ENCODE measurements at places on chromosomes 1 and 21. TPM values are rescaled to one million over a fixed set of nuclear protein-coding genes. Genes with fewer than 3 reads are reported as not detected.

GRCh38 chr1:38201431-38201830 is 154.8 kb upstream of the POU3F1 start:
- no peak for DNase-seq

- no peak for DNase-seq
Observed at GRCh38 chr1:16719571-16720350, 20.6 kb upstream of the RNU1-4 start.

GRCh38 chr1:19934336-19934735 is 10.9 kb upstream of the PLA2G2E start:
- DNase-seq: no peak

GRCh38 chr1:245718951-245719350 is 564.2 kb downstream of the KIF26B start:
- DNase-seq: no peak

DNA sequence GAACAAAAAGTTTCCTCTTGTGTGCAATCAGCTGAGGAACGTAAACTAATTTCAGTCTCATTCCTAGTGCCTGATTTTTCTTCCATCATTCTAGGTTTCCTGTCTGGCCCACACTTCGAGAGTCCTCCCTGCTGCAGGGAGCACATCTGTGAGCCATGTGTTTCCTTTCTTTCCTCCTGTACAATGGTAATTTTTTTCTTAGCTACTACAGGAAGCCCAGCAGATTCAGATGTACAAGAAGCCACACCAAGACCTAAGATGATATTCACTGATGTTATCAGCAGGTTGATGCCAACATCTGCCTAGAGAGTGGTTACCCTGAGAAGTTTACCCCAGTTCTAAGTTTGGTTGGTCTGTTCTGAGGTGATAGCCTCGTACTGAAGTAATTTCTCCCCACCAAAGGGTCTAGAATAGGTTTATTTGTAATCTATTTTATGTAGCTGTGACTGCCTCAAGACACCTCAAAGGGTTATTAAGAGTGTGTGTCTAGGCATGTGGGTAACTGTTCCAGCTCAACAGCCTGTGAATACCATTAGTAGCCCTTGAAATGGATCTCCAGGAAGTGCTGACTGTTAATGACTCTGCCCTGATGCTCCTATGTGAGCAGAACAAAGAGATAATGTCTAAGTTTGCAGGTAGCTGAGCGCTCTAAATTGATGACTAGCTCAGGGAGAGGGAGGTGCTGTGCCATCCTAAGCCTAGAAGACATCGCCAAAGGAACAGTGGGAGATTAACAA is 31.7 kb upstream of the CLDN14 start:
- DNase-seq: no peak

DNA sequence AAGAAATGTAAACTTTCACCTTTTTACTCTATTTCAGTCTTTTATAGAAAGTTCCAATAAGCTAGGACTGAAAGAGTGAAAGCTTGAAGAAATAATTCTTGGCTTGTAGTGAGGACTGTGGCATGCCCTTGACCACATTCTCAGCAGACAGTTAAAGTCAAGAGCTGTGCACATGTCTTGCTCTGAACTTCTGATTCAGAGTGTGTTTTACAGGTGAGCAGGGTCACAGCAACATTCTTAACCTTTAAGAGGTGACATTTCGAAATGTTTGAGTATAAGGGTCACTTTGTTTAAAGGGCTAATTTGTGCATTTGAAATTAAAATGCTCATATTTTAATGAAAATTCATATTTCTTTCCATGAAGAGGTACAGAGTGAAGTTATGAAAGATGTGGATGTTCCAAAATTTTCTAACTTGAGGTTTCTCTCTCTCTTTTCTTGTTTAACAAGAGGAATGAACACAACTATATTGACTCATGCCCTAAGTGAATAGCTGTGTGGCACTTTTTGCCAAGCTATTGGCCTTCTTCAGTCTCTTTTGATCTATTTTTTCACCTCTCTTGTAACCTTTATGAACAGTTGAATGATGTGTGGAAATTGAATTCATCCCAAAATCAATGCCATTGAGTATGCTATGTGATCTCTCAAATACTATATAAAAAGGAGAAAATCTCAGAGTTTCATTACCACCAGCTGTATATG is 918.1 kb downstream of the ADGRL2 start:
- DNase-seq: no peak

- DNase-seq: no peak
Observed at GRCh38 chr1:38608202-38608864, 251.2 kb downstream of the RRAGC start.

DNA sequence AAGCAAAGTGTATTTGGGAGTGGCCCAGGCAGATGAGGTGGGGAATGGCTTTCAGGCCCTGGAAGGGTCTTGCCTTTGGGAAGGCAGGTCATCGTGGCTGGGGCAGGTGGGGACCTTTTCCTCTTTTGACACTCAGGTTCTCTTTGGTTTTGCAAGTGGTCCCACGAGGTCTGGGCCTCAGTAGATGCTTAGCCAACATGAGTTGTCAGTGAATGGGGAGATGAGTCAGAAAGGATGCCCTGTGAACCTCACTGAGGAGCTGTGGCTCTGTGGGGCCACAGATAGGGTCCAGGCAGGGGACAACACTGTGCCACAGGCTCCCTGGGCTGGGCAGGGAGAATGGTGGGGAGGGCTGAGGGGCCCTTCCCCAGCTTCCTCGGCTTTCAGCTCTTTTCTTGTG is 19.0 kb downstream of the ARHGEF10L start:
- DNase-seq: no peak

- no peak for DNase-seq
Observed at GRCh38 chr1:205224736-205225135, 3.0 kb upstream of the TMCC2 start.

DNA sequence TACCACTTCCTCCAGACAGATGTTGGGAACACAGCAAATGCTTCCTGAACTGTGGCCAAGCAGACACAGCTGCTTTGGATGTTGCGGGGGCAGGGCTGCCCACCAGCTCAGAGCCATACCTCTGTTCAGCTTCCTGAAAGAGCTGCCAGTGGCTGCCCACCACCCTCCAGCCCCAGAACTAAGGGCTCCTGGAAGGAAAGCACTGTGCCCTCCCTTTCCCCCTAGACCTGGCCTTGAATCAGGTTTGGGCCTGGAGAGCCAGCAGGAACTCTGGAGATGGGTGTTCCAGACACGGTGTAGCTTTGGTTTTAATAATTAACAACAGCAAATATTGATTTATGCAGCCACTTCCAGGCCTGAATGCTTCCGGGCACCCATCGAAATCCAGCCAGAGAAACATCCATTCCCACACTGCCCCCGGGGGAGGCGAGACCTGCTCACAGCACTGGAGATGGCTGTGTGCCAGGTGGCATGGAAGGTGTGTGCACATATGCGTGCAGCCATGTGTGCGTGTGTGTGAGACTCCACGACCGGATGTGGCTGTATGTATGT is 45.7 kb downstream of the RAP1GAP start:
- no peak for DNase-seq

- no peak for DNase-seq
Observed at GRCh38 chr21:28516021-28516420, 476.7 kb downstream of the LTN1 start.

DNA sequence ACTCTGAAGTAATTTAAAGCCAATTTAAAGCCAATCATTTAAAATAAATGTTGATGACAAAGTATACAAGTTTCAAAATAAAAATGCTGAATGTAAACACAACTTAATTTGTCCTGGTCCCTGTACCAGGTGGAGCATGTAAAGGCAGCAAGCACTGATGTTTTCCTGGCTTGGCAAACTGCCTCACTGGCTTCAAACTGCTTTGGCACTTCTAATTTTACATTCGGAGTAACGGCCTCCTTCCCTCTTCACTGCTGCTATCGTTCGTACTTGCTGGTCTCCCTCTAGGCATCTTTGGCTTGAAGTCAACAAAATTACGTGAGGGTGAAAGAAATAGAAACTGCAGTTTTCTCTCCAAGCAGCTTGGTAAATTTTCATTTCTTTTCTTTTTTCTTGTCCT is 287.9 kb downstream of the LTN1 start:
- no peak for DNase-seq

DNA sequence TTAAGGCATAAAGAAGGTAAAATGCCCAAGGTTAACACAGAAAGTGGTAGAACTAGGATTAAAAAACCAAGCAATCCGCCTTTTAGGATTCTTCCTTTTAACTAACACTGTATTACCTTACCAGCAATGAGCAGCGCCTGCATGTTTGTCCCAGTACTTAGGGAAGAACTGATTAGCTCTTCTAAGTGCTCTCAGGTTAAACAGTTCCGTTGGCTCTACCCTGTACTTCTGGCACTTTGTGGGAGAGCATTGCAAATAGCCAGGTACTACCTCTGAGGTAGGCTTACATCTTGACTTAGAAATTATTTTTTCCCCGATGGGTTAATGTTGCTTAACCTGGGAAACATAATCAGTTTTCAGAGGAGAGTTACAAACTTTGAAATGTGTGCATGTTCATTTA is 21.5 kb downstream of the DHX9 start:
- no peak for DNase-seq

DNA sequence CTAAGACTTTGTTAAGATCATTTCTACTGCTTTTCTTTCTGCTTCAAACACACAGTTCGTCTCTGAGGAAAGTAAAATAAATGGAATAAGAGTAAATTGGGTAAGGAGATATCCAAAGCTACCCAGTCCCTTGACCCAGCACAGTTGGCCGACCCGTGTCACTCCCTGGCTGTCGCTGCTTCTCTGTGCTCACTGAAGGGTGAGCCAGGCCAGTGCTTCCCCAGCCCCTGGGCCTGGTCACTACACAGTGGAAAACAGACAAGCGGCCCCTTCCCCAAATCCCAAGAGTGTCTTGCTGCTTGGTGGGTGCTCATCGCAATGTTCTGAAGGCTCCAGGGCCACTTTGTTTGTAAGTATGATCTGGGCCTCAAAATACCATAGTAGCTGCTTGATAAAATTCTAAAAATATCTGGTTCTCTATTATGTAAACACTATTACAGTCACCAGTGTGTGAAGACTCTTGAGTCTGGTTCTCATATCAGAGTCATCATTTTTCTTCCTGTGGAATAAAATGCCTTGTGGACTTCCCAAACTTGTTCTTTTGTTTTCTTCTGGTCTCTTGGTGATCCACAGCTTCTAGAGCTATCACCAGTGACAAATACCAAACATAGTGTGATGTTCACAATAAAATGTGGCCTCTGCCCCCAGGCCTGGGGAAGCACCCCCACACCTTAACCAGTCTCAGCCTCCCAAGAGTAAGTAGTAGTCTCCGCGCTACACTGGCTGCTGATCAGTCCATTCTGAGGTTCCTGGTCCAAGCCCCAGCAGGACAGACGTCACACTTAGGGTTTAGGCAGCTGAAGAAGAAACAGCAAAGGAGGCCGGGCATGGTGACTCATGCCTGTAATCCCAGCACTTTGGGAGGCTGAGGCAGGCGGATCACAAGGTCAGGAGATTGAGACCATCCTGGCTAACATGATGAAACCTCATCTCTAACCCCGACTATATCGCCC is 106.2 kb downstream of the DHRS3 start:
- DNase-seq: no peak

PIGR gene
- 3.2 TPM for total RNA-seq

KRTAP19-8 gene
- total RNA-seq: not detected

KRTAP21-2 gene
- total RNA-seq: not detected

CHI3L2 gene
- 11.2 TPM for total RNA-seq

S100A14 gene
- total RNA-seq: not detected

MSH4 gene
- 0.43 TPM for total RNA-seq

ODR4 gene
- total RNA-seq: 14.4 TPM

AMY1A gene
- total RNA-seq: not detected

Data from T-cell (primary cell).